ENCODE measurements at places on chromosomes 4 and X.

DNA sequence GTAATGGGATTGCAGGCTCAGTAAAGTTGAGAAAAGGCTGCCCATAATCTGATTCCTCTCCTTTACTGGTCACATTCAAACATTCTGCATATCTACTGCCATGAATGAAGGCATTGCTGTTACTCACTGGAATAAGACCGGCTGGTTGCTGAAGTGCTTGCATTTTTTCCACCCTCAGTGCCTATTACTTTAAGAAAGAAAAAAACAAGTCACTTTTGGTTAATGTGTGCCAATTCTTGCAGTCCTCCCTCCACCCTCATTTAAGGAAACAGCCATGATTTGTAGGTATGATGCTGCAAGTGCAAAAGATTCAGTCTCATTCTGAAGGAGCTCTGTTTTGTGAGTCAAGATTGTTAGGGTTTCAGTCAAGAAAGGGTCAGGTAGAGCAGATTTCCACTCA is 94.9 kb downstream of the EMCN start:
- DNase-seq: no peak

DNA sequence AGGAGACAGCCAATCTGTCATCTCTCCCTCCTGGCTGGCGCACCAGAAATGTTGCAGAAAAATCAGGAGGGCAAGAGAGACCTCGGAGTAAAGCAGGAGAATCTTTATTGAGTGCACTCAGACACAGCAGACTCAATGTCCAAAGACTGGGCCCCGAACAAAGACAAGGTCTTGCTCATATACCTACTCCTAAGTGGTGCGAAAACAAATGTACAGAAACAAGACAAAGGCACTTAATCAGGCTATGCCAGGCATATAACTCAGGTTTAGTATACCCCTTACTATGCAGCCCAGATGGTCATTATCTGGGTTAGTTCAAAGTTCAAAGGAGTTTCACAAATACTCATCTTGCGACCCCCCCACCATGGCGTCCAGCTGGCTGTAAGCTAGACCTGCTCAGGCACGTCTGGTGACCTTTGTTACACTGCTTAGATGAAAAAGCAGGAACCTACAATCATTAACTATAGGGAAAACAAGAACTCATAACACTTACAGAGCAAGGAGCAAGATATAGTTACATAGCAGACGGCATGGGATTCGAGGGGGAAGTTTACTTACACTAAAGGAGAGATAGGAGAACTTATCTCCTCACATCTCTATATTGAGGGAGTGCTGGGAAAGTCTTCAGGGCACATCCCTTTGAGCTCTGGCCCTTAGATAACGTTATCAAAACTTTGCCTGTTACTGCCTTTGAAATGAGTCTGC is 27.5 kb downstream of the SULT1E1 start:
- no peak for DNase-seq

- DNase-seq: no peak
Observed at GRCh38 chrX:20139966-20140365, 1.7 kb downstream of the EIF1AX start.

DNA sequence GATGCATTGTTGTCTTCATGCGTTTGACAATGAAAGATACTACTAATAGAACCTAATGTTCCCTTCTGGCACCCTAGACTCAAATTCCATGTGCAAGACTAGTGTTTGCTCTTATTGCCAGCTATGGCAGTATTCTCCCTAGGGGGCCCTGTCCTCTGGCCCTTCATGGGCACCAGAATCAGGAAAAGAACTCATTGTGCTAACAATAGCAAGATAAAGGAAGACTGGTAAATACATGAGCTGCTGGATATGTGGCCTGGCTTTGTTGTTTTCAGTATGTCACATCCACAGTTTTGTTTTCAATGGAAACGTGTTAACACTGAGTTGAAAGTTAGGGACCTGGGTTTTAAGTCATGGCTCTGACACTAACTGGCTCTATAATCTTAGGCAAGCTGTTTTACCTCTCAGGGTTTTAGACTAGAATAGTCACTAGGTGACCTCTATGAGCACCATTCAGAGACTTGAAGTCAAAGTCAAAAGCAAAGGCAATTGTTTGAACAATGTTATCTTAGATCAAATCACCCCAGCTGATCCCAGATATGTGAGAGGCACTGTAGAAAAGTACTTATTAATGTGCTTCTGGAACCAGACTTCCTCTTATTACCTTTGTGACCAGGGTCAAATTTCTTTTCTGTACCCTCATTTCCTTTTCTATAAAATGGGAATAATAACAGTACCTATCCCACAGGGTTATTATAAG is 253.7 kb upstream of the DIAPH2 start:
- no peak for DNase-seq

DNA sequence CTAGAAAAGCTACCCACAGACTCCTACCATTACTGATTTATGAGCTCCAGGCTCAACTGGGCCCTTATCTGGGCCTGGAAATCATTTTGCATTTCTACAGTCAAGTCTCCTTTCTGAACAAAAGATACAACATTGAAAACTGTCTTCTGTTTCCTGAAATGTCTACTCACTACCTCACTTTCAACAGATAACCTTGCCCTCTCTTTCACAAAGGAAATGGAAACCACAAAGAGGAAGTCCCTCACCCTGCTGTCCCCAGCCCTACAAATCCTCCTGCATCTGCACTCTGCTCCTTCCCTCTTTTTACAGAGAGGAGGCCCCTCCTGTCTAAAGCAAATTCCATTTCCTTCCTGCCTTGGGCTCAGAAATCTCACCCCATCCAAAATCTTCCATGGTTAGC is 24.8 kb upstream of the CYBB start:
- no peak for DNase-seq

DNA sequence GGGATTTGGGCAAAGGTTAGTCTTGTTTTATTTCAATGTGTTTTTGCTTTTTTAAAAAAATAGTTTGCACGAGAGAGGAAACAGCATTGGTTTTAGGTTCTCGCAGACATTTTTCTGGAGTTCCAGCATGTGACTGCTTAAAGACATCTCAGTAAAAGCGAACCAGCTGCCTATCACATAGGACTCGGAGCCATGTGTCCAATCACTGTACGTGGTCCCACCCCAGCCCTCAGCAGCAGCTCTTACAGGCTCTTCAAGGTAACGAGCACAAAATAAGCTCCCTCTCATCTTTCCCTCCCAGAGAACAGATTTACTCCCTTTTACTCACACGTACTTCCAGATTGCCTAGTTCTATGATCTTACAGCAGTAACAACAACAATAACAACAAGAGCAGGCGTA is 68.7 kb downstream of the MCF2 start:
- no peak for DNase-seq

GRCh38 chrX:54785901-54786300 is 12.2 kb downstream of the ITIH6 start:
- no peak for DNase-seq

DNA sequence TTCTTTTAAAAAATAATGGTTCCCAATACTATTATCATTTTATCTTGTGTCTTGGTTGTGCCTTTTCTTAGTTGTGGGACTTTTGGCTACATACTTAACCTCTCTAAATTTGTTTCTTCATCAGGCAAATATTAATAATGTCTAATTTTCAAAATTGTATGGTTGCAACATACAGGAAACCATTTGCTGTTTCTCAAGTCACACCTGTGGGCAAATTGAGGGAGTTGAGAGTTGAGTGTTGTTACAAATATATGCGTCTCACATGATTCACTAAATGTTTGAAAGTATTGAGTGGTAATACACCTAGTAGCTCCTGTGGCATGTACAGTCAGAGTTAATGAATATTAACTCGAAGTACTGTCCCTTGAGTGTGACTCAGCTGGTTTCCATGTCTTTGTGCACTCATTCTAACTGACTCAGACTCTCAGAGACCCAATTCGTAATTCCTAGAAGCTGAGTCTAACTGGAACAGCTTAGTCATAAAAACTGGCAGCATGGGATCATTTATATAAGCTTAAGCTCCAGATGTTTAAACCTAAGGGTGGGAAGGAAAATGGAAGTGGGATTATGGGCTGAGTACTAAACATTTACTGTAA is 802.4 kb downstream of the TRIML1 start:
- no peak for DNase-seq

DNA sequence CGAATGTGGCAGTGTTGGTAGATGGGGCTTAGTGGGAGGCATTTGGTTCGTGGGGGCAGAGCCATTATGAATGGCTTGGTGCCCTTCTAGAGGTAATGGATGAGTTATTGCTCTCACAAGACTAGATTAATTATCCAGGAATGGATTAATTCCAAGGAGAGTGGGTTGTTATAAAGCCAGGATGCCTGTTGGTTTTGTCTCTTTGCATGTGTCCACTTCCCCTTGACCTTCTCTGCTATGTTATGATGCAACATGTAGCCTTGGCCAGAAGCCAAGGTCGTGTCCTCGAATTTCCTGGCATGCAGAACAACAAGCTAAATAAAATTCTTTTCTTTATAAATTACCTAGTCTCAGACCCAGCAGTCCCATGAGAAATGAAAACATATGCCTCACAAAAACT is 111.2 kb upstream of the PLS3 start:
- peak; percentile 40 for DNase-seq

GRCh38 chrX:49237060-49237459 is 1.8 kb downstream of the CCDC22 start:
- DNase-seq: no peak

DNA sequence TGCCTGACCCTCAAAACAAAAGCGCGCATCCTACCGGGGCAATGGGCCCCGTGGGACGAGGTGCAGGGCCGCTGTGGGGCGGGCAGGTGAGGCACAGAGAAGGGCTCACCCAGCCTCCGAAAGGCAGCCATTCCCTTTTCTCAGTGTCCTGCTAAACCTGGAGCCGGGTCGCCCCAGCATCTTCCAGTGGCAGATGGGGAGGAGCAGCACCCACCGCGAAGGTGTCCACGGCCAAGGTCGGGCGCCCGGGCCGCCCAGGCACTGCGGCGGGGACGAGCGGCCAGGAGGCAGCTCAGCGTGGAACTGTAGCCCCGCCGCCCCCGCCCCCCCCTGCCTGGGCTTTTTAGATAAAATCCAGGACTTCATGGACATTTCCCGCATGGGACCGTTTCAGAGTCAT is 19.2 kb upstream of the TLR1 start:
- DNase-seq: no peak

GRCh38 chr4:1402516-1403091 is 3.6 kb downstream of the NKX1-1 start:
- peak; percentile 58 for DNase-seq

DNA sequence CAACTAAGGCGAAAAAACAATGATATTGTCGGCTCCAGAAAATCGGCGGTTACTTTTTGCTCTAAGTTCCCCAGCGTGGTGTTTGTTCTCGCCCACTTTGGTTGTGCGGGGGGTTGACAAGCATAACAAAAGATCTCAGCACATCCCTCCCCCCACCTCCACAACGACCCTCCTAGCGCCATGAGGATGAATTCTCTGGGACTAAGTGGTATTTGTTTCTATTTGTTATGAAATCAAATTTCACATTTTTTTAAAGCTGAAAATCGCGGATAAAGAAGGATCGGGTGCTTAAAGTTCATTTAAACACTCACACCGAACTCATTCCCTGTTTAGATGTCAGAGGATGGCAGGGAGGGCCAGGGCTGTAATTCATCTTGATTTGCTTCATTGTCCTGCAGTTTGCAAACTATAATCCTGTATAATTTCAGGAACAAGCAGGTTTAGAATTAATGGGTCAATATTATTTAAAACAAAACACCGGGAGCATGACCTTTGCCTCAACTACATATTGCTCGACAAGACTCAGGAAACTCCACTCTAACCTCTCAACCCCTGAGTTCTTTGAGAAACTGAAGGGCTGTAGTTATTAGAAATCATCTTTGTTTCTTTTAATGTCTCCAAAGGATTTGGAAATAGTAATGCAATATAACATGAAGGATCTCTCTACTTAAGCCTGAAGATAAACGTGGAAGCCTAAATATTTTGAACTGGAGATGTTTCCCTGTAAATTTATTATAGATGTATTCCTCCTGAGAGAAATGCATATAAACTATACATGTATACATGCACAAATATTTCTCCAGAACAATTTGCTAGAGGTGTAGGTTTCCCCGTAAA is 6.4 kb downstream of the PITX2 start:
- no peak for DNase-seq

DNA sequence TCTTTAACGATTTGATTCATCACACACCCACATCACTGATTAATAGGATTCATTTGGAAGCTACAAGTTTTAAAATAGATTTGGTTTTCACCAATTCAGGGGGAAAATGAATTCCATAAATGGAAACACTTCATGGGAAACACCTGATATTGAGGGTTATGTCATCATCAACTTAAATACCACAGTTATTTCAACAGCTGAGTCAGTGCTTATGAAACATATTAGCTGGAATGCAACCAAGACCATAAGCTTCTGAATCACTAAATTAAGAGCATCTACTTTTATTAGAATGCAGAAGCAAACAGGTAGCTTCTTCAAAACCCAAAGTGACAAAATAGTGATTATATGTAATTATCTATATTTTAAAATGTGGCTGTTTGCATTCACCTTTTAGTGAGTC is 207.8 kb upstream of the DCAF8L1 start:
- no peak for DNase-seq

DNA sequence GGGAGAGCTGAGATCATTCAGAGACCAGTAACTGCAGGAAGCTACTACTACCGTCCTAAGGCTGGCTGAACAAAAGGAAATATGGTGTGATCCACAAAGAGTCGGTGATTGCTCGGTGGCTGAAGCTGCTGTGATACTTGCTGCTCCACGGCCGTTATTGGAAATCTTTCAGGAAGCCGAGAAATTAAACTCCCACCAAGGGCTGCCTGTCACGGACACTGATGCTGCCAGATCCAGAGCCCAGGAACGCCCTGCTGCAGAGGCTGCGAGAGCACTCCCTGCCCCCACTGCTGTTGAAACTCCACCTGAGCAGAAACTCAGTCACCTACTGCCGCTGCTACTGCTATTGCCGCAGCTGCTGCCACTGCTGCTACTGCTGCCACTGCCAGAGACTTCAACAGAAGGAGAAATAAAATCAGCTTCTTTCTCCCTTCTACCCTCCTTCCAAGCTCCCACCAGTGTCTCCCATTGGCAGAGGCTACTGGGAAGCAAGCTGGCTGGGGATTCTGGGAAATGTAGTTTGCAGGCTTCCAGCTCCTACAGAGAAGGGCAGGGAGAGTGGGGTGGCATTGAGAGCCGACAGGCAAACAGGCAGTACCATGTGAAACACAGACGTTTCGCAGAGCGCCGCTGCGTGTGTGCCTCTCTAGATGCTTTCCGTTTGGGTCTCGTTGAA is 126.0 kb upstream of the ENPP6 start:
- DNase-seq: peak; percentile 67

GRCh38 chr4:1009542-1010394 is 1.7 kb upstream of the FGFRL1 start:
- no peak for DNase-seq

- no peak for DNase-seq
Observed at GRCh38 chrX:134148172-134148692, 88.8 kb upstream of the CCDC160 start.

- no peak for DNase-seq
Observed at GRCh38 chr4:86657910-86658309, 63.8 kb downstream of the PTPN13 start.

DNA sequence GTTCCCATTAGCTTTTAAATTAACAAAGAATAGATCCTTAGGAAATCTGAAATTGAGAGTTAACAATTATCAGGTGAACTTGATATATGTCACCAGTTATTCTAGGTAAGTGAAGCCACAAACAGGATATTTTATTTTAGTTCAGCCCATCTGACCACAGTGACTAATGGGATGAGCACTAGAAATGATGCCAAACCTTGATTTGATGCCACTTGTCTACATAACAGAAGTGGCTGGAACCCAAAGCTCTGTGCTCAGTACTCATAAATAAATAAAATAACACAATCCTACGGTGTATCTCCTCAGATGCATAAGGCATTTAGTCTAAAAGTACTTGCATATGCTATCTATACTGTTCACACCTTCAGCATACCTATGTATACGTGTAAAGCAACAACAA is 12.2 kb downstream of the SLITRK4 start:
- no peak for DNase-seq

Measured in pancreas (tissue), 10 donors.